ENCODE measurements at places on chromosomes 16 and 17.

- DNase-seq = no peak
These were observed 43.8 kb downstream of the SHISA6 start for GRCh38 chr17:11284811-11285210.

- no peak for DNase-seq
These were observed 344 bp upstream of the SEPTIN12 start for GRCh38 chr16:4788489-4788889.

DNA sequence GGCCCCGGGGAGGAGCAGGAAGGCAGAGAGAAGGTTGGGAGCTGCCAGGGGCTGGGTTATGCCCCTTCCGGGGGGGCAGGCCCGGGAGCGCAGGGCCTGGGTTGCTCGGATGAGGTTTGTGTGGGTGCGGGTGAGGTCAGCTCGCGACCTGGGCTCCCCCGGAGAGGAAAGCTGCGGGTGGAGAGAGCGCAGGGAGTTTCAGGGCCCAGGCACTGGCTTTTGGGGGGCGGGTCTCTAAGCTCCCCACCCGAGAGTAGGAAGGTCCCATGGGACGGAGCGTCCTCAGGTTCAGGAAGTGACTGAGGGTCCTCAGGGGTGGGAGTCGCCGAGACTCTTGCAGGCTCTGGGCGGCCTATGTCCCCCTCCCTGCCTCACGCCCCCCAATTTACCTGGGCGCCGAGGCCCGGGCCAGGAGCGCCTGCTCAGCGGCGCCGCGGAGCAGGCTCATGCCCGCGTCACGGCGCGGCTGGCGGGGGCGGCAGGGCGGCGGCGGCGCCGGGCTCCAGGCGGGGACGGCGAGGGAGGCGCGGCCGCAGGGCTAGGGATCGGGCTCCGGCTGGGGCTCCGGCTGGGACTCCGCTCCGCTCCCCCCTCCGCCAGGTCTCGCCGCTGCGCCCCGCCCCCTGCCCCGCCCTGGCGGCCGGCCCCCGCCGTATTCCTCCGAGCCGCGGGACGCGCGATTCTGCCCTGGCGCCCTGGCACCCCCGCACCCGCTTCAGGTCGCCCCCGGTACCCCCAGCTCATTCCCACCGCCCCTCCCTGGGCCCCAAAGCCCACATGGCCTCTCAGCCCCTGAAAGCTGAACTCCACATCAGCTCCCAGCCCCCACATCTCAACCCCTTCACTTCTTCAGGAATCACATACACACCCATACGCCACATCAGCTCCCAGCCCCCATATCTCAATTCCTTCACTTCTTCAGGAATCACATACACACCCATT, at the start of gene DOK4:
TSS of gene DOK4 (minus strand) at position 578 of the 942 bp plus-strand sequence. CDS start 6,986 bp downstream, outside the sequence.
- DNase-seq = peak; percentile 98

DNA sequence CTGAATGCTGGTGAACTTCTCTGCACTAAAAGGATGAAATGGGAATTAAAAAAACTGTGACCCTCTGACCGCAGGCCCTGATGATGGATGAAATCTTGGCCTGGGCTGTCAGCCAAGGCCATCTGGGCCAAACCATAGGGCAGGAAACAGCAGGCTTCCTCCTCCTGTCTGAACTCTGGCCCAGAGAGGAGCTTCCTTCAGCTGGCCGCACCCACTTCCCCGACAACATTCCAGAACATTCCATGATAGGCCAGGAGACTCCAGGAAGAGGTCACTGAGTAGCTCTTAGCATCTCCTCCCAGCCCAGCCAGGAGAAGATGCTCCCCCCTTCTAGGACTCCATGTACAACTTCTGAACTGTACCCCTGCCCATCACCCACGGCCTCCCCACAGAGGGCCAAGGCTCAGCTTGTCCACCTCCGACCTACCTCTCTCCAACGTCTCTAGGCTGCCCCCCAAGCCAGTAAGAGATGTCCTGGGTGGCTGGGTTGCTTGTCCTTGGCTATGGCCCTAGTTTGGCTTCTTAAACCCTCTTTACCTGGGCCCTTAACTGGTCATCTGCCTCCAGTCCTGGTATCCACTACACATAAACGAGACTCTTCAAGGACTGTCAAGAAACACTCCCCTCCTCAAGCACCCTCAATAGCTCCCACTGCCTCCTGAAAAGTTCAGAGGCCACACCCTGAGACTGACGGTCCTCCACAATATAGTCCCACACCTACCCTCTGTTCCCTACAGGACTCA, 1.7 kb downstream of the RPH3AL start:
- DNase-seq = peak; percentile 73

Measured in AG08396 (cell line).